NCI-H1930 (cell line): ENCODE measurements at places on chromosomes 7 and 10.

- DNase-seq, result no peak
Observed at GRCh38 chr7:47634273-47634672, 52.4 kb upstream of the TNS3 start.

DNA sequence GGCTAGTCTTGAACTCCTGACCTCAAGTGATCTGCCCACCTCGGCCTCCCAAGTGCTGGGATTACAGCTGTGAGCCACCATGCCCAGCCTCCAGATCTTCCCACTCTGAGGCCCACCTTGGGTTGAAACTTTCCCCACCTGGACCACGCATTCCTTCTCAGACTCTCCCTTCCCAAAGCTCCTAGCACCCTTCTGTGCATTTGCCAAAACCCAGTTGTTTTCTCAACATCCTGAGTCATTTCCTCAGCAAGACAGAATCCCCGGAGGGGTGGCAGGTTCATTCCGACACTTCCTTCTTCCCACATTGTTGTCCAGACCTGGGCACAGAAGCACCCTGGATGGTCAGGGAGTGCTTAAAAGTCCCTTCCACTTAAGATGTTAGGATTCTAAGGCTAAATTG is 28.9 kb downstream of the BAG3 start:
- DNase-seq, result no peak

GRCh38 chr7:24701261-24702235 is 55.7 kb downstream of the GSDME start:
- no peak for DNase-seq

DNA sequence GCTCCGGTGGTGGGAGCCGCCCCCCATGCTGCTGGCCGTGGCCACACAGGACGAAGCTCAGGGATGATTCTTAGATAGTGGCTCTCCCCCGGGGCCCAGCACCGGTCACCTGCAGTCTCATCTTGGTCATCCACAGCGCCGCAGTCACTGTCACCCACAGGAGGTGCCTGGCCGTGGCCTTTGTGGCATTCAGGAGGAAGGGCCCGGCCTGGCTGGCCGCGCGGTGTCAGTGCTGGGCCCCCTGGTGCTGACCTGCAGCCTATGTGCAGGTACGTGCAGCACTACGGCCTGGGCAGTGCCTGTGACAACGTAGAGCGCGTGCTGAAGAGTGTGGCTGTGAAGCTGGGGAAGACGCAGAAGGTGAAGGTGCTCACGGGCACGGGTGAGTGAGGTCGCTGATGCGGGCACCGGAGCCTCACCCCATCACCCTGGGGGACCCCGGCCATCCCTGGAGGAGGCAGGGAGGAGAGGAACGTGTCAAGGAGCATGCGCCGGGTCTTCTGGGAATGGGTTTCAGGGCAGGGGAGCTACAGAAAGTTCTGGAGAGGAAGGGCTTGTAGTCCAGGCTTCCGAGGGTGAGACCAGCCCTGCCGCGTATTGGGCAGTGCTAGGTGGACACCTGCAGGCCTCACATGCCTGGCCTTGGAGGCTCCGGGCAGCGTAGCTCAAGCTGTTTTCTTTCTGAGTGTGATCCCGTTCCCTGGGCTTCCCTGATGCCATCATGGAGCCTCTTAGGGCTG is 5.0 kb downstream of the SPRN start:
- no peak for DNase-seq

DNA sequence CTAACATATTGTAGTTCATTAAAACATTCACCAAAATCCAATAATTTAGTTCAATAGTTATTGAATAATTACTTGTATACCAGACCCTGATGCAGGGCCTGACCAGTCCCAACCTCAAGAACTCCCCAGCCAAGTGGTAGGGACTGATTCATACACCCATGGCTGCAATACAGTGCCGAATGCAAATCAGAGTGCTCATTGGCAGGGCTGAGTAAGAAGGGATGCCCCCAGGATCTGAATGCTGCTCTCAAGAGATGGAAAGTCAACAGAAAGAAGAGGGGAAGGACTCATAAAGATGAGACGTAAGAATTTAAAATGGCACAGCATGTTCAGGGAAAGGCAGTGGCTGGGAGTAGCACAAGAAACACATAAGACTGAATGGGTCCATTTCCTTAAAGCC is 29.9 kb downstream of the ZNF438 start:
- DNase-seq, result no peak

DNA sequence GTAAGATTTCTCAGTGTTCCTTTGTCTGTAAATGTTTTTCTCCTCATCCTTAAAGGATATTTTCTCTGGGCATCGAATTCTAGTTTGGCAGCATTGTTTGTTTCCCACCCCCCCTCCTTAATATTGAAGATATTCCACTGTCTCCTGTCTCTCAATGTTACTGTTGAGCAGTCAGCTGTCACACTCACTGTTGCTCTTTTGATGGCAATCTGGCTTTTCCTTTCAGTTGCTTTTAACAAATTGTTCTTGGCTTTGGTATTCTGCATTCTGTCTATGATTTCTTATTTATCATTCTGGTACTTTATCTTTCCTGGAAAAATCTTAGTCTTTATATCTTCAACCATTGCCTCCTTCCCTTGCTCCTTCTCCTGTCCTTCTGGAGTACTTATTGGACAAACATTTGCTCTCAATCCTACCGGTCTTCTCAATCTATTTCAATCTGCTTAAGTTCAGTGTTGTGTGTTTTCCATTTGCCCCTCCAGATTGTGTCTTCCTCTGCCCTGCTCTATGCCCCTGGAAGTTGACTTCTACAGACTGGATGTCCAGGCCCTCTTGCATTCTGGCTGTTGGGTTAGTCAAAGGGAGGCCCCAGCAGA is 9.3 kb upstream of the GTPBP4 start:
- no peak for DNase-seq

GRCh38 chr7:1291357-1291689 is 58.7 kb downstream of the UNCX start:
- no peak for DNase-seq

GRCh38 chr10:113177156-113177935 is 227.3 kb downstream of the TCF7L2 start:
- DNase-seq, result no peak

DNA sequence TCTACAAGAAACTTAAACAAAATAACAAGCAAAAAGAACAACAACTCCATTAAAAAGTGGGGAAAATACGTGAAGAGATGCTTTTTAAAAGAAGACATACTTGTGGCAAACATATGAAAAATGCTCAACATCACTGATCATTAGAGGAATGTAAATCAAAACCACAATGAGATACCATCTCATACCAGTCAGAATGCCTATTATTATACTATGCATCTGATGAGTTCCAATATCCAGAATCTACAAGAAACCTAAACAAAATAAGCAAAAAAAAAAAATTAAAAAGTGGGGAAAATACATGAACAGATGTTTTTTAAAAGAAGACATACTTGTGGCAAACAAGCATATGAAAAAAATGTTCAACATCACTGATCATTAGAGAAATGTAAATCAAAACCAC is 29.6 kb upstream of the AKR1C3 start:
- DNase-seq, result no peak

DNA sequence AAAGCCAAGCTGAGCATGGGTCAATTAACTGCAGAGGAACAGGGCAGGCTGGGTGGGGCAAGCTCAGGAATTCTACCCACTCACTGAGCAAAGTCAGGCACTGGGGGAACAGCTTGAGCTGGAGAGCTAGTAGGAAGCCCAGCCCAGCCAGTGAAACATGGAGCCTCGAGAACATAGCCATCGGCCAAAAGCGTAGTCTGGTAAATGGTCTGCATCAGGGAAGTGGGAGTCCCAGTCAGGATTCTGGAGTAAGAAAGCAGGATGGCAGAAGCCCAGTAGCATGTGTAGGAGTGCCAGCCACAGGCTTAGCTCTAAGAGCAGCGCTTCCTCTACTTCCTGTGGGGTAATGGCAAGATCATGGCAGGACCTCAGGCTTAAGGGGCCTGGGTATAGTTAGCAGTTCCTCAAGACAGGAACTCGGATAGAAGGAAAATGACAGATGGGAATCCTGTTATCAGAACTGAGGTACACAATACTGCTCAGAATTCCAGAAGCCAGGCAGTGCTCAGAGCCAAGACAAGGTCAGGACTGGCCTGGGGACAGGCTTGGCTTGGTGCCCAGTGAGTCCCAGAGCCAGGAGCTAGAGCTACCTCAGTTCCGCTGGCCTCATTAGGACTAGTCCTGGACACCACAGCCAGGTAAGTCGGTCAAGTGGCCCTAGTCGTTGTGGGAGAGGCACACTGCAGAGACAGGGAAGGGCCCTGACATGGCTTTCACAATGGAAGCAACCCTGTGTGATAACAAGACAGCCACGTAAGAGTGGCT is 65.4 kb upstream of the MXI1 start:
- no peak for DNase-seq

DNA sequence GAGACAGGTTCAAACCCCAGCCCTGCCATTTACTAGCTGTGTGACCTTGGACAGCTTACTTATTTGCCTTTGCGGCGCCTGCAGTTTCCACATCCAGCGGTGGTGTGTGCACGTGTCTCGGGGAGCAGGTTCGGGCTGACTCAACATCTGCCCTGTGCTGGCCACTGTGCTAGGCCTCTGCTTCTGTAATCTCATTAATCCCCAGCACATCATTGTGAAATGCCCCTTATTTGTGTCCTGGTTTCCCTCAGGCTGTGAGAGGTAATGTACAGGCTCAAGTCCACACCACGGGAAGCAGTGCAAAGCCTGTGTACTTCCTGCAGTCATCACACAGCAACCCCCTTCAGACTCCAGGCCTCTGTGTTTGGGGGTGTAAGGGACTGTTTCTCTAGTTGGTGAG is 285.7 kb downstream of the RPS24 start:
- DNase-seq, result no peak

DNA sequence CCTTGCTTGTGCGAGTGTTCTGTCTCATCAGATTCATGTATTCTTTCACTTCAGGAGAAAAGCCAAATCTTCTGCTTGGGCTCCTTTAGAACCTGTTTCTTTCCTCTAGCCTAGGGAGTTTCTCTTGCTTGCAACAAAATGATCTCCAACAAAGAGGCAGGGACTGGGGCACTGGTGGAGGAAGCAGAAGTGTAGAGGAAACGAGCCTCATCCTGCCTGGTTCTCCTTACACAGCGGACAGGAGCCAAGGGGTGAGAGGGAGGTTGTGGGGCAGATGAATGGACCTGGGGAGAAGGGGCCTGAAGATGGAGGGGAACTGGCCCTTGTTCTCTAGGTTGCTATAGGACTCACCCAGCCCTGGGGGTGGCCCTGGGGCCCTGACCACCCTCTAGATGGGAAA is 141.1 kb downstream of the PKD1L1 start:
- DNase-seq, result no peak

DNA sequence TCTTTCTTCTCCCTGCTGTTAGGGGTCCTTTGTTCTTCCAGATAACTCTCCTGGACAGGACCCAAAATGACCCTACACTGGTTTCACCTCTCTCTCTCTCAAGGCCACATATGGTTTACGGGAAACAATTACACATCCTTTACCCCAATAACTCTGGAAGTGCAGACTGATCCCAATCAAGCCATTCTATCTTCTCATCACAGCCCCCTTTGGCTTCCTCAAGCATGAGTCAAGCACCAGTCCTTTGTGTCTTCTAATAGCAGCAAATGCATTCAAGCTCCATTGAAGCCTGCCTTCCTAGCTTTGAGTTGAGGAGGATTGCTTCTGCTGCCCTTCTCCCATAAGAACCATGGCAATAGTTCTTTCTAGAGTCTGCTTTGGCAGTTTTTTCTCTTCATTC is 20.2 kb downstream of the C10orf67 start:
- no peak for DNase-seq

DNA sequence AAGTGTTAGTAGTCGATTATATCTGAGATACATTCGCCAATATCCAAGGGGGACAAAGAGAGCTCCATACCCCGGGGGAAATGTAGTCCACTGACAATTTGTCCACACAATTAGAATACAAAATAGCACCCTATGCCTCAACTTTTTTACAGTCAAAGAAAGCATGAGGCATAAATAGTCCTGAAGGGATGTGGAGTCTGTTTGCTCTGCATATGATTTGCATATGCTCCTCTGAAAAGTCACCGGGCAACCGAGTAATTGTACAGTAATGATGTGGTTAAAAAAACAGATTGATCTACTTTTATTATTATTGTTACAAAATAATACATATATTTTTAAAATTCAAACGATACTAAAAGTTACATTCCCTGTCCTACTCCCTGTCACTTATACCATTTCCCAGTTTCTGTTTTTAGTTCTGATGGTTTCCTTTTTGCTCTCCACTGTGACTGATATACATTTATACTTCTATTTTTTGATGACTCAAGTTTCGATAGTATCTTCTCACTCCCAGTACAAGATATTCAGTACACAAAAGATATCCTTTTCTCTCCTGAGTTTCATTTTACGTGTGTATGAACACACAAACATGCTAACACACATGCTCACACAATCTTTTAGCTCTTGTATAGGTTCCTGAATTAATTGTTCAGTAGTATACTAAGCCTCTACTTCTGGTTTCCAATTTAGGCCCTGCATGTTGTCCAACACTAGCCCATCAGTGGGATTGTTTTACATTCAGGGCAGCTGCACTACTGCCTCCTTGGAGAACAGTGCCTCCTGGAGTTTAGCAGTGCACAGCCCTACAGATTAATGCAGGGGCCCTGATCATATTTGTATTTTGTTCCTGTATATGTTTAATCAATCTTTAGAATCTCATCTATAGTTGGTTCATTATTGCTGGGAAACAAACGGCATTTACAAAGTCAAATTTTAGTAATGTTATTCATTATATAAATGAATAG is 130.9 kb downstream of the TES start:
- no peak for DNase-seq
